ENCODE measurements at places on chromosomes 2 and 18.

GRCh38 chr2:880201-880970, 70.3 kb upstream of the SNTG2 start:
- DNase-seq, result no peak

- DNase-seq, result peak; percentile 72
Observed at GRCh38 chr18:23593720-23594119, 7.4 kb upstream of the NPC1 start.

DNA sequence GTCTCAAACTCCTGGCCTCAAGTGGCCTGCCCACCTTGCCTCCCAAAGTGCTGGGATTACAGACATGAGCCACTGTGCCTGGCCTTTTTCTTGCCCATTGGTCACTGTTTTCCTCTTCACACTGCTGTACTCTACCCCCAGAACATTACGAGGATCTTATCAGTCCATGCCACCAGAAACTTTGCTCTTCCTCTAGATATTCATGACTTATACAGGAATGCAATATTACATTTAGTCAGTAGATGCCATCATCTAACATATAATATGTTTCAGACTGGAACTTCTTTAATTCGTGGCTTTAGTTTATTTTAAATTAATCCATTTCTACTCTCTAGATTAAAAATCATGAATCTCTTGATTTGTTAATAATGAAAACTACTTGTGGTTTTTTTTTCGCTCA, 135.5 kb downstream of the COMMD1 start:
- no peak for DNase-seq

- no peak for DNase-seq
Observed at GRCh38 chr2:68124321-68124720, 33.4 kb upstream of the PNO1 start.

- peak; percentile 75 for DNase-seq
Observed at GRCh38 chr2:175742367-175742766, 259.7 kb downstream of the LNPK start.

DNA sequence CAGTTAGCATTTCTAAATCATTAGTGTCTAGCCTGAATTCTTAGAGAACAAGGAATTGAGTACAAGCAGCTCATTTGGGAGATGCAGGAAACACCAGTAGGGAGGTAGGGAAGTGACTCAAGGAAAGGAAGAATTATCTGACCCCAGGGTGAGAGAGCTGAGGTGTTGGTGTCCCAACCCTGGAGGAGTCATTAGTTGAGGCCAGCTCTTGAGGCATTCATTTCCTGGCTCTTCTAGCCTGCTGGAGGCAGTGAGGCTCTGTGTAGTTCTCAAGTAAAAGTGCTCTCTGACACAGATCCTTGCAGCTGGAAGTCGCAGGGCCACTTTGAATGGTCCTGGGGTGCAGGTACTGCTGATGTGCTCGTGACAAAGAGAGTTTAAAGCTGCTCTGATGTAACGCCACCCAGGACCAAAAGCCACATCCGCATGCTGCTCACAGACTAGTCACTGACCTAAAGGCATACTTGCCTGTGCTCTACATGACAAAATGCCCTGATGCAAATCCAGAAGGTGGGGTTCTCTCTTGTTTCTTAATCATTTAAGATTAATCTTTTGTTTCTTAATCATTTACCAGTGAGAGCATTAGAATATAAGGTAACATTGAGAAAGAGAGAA, 299.5 kb upstream of the LYPD1 start:
- DNase-seq, result no peak

GRCh38 chr2:159617646-159618045, 1.3 kb upstream of the BAZ2B start:
- no peak for DNase-seq

GRCh38 chr2:151363709-151364108, 6.3 kb downstream of the TNFAIP6 start:
- DNase-seq, result no peak

DNA sequence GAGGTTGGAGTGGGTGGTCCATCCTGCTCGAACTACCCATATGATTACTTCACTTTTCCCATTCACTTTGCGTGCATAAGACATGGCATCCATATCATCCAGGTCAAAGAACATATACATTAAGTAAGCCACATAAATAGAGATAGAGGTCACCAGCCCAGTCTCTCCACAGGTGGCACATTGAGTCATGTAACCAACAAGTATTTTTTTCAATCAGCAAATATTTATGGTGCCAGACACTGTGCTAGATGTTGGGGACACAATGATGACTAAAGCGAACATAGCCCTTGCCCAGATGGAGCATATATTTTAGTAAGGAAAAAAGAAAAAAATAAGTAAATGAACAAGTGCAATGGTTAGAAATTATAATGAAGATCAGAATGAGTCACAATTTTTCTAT, 83.6 kb upstream of the LCLAT1 start:
- DNase-seq, result no peak

GRCh38 chr18:25365242-25365641, 13.3 kb upstream of the ZNF521 start:
- no peak for DNase-seq

GRCh38 chr2:191566344-191566743, 111.6 kb upstream of the NABP1 start:
- peak; percentile 69 for DNase-seq

- DNase-seq, result no peak
Observed at GRCh38 chr18:75031717-75032317, 177.1 kb downstream of the PTGR3 start.

GRCh38 chr18:74219056-74219455, 70.7 kb downstream of the TIMM21 start:
- no peak for DNase-seq

DNA sequence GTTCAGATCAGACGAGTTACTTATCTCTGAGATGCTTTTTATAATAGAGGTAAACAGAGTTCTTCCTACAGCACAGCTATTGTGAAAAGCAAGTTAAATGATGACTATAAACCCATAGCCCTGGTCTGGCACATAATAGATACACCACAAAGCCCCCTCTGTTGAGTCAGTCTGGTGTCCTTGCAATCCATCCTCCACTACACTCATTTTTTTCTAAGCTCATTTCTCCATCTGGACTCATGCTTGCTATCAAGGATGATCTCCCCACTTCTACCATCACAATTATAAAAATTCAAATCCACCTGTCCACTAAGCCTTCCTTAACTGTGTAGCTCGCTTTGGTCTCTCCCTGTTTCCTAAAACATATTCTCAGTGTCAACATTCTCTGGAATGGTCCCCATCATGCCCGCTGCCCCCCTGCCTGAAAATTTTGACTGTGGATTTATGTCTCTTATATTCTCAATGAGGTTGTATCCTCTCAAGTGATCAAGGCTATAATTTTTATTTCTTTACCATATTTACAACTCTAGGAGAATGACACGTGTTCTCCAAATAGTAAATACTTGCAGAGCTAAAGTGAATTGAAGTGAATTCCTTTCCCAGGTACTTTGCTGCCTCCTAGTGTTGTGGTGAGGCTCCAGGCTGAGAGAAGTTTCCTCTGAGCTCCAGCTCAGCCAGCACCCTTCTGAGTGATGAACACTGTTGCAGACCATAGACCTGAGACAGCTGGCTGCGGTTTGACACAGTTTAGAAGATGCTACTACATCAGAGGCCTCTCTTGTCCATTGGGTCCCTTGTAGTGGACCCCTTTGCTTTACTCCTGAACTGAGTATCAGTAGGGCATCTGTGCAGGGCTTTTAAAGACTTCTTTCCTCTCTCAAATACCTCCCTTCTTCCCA, 108.7 kb downstream of the DPP10 start:
- DNase-seq, result peak; percentile 27

DNA sequence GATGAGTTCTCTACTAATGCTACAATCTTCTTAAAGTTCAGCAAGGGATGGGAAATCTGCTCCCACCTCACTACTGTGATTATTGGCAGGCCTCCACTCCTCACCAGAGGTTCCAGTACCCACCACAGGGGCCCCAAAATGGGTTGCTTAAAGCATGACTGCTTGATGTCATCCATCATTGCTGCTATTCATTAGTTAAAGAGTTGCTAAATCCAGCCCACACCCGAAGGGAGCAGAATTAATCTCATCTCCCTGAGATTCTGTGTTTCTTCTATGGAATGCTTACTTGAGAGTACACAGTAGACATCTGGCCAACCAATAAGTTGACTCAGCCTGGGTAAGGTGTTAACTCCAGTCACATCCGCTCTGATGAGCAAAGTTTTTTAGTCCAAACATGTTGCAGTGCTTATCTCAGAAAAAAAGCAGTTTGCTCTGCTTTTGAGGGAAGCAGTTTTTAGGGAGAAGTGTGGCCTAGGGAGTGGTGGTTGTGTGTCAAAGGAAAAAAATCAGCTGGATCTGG, 690.2 kb upstream of the POU3F3 start:
- no peak for DNase-seq

GRCh38 chr18:45998244-45998643, 31.1 kb upstream of the EPG5 start:
- DNase-seq, result no peak

DNA sequence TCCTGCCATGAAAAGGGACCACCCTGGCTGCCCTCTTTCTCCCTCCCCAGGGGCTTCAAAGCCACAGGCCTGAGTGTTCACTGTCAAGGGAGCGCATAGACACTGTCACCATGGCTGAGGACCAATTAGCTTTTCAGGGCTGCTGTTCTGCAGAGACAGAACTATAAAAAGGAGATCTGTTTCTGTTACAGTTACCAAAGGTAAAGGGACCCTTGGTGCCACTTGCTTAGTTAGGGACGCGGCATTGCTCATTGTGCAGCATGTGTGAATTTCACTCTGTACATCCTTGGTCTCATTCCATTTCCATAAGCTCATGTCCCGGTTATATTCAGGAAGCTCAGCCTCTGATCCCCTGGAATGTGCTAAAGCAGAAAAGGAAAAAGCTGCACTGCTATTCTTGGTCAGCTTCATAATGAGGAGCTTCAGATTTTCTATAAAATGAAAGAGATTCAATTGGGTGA, 55.5 kb upstream of the RNF152 start:
- peak; percentile 62 for DNase-seq

- no peak for DNase-seq
Observed at GRCh38 chr2:145563741-145564615, 1044.1 kb upstream of the ZEB2 start.

- DNase-seq, result no peak
Observed at GRCh38 chr2:235979753-235980435, 188.3 kb downstream of the GBX2 start.

DNA sequence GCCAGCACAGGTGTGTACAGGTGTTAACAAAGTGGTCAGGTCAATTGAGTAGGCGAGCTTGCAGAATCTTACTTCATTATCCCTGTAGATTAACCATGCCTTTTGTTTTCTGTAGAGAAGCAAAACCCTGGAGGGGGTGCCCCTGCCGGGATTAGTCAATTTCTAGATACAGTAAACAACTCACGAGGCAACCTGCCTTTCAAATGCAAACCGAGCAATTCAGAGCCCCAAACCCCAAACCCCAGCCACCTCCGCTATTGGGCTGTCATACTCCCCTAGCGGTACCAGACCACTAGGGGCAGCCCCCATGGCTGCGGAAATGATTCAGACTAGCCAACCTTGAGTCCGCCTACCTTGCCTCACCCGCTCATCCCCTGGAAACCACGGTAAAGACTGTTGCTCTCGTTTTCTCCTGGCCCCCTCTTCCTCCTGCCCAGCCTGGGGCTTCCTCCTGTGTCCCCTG, 61.4 kb upstream of the KIF5C start:
- no peak for DNase-seq

DNA sequence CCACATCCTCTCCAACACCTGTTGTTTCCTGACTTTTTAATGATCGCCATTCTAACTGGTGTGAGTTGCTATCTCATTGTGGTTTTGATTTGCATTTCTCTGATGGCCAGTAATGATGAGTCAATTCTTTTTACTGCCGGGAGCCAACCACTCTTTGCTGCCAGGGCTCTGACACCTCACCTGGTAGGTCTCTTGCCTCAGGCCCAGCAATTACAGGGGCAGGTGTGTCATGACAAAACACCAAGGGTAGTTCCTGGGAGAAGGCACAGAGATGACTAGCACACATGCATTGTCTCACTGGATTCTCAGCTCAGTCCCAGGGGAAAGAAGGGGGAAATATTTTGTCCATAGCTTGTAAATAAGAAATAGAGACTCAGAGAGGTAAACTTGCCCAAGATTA, 122.3 kb downstream of the CHST9 start:
- no peak for DNase-seq

GRCh38 chr2:170276925-170277629, 99.1 kb downstream of the MYO3B start:
- DNase-seq, result no peak

DNA sequence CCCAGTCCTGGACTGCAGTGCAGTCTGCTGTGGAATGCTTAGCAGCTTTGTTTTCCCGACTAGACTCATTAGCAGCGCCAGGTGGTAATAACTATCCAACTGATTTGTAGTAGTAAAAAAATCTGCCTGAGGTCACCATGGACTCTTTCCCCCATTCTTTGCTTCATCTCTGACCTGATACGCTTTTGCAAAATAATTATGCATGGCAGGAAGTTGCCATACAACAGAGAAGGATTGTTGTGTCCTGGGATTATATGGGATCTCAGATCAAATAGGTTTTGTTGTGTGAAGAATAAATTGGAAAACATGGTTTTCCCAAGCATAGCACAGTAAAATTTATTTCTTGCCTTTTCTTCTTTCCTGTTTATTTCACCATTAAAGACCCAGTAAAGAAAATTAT, 72.4 kb upstream of the ATP5MC3 start:
- no peak for DNase-seq

DNA sequence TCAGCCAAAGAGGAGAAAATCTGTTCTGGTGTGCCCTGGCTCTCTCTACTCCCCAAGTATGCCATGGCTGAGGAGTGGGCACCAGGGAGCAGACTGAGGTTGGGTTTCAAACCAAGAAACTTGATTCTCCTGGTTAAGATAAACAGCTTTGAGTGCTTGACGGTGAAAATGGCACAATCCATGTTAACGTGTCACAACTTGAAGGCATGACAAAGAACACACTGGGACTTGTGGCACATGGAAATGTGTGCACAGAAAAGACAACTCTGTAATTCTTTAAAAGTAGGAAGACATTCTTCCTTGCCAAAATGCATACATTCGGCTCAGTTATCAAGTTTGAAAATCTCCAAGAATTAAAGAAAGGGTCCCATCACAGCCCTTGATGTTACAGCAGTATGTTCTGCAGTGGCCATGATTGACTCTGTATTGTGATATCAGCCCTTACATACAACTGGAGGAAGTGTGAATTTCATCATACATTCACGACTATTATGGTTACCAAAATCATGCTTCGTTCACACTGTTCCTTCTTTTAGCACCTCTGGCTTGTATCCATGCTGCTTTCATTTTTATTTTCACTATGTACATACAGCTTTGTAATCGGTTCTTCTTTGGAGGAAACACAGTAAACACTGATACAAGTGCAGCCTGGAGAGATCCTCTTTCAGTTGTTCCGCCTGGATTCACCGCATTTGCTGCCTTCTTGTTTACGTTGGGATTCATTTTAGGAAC, 15.6 kb upstream of the ACTG2 start:
- no peak for DNase-seq
